ENCODE measurements at places on chromosomes 4 and X.
A peak's percentile ranks its signal among the peaks of the same experiment; 100 is the strongest.

DNA sequence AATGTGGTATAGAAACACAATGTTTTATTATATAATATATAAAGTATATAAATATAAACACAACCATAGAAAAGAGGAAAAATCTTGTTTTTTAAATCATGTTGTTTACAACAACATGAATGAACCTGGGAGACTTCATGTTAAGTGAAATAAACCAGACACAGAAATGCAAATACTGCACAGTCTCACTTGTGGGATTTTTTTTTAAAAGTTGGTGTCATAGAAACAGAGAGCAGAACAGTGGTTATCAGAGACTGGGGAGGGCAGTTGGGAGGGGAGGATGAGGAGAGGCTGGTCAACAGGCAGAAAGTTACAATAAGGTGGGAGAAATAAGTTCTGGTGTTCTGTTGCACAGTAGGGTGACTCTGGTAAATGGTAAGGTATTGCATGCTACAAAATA is 57.1 kb downstream of the FREM3 start:
- no peaks in the 10 kb centered on the region for H3K36me3 ChIP-seq
- H3K27ac ChIP-seq: no peak overlapping the region
- DNase-seq: no peak
- H3K27me3 ChIP-seq: peaks cover 3% of the 10 kb centered on the region
- H3K4me3 ChIP-seq: no peak overlapping the region

DNA sequence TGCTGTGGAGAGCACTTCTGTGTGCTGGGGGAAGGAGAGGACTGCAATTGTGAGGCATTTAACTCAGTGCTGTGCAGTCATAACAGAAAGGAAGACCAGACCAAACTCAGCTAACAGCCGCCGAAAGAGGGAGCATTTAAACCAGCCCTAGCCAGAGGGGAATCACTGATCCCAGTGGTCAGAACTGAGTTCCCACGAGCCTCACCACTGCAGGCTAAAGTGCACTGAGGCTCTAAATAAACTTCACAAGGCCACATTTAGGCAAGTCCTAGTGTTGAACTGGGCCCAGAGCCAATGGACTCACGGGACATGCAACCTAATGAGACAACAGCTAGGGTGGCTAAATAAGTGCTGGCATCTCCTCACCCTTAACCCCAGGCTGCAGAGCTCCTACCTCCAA is 20.4 kb downstream of the IQCM start:
- no peak for DNase-seq
- no peak overlapping the region for H3K27ac ChIP-seq
- peaks cover 14% of the 10 kb centered on the region for H3K27me3 ChIP-seq
- H3K4me3 ChIP-seq: no peak overlapping the region

DNA sequence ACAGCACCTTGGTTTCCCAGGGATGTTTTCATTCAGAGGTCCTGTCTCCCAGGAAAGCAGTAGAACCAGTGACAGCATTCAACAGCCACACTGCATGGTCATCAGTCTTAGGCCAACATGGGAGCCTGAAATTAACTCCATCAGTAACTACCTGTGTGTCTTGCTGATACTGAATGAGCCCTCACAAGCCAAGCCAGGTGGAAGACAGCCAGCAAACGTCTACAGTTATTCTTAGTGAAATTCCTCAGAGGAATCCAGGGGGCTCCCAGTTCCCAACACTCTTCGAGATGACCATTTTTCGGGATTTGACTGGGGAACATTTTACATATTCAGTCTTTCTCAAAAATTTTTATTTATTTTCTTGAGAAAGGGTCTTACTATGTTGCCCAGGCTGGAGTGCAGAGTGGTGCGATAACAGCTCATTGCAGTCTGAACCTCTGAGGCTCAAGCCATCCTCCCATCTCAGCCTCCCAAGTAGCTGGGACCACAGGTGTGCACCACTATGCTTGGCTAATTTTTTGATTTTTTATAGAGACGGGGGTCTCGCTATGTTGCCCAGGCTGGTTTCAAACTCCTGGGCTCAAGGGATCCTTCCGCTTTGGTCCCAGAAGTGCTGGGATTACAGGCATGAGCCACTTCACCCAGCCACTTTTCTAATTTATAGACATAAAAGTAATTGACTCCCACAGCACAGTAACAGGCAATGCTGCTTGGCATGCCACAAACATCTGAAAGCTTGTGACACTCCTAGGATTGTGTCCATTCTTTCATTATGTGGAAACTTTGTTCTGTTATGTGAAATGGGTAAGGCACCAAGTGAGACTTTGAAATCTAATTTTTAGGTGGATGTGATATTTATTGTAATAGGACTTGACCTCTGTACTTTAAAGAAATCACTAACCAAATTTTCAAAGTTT is 116.9 kb downstream of the SOWAHB start:
- H3K4me3 ChIP-seq: no peak overlapping the region
- H3K27ac ChIP-seq: peak overlapping the region; percentile 88
- no peak for DNase-seq
- no peaks in the 10 kb centered on the region for H3K27me3 ChIP-seq

DNA sequence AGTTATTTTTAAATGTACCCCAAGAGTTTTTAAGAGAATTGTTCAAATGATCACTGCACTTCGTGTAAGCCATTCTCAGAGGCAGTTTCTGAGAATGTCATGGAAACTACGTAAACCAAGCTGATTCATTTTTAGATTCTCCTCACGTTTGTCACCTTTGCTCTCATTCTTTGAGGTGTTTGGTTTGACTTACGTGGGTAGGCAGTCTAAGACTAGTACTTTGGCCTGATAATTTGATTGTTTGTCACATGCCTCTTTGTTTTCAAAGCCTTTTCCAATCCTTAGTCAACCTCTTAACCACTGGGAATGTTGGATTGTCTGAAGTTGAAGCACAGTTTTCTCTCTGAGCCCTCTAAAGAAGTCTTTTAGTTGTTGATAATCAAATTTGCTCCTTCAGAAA is 10.5 kb downstream of the SEPTIN11 start:
- H3K36me3 ChIP-seq: peaks cover 41% of the 10 kb centered on the region
- H3K4me1 ChIP-seq: peaks cover 40% of the 10 kb centered on the region
- H3K4me3 ChIP-seq: no peak overlapping the region
- H3K27me3 ChIP-seq: no peaks in the 10 kb centered on the region
- DNase-seq: no peak

All from type B pancreatic cell (in vitro differentiated cells).